Bronchus fibroblast of lung (primary cell): ENCODE measurements at places on chromosomes 3 and 15. TPM values are rescaled to one million over a fixed set of nuclear protein-coding genes. Genes with fewer than 3 reads are reported as not detected.

The APOD gene
- total RNA-seq, result 0.74 and 1.0 TPM in 2 replicates

The PARP14 gene
- total RNA-seq, result 12.4 and 12.6 TPM in 2 replicates

The MYLK gene
- 149 and 159 TPM in 2 replicates for total RNA-seq

The TRAT1 gene
- not detected in 2 replicates for total RNA-seq

The SEC61A1 gene
- 256 and 265 TPM in 2 replicates for total RNA-seq
